ENCODE measurements at places on chromosomes 6 and 20.

DNA sequence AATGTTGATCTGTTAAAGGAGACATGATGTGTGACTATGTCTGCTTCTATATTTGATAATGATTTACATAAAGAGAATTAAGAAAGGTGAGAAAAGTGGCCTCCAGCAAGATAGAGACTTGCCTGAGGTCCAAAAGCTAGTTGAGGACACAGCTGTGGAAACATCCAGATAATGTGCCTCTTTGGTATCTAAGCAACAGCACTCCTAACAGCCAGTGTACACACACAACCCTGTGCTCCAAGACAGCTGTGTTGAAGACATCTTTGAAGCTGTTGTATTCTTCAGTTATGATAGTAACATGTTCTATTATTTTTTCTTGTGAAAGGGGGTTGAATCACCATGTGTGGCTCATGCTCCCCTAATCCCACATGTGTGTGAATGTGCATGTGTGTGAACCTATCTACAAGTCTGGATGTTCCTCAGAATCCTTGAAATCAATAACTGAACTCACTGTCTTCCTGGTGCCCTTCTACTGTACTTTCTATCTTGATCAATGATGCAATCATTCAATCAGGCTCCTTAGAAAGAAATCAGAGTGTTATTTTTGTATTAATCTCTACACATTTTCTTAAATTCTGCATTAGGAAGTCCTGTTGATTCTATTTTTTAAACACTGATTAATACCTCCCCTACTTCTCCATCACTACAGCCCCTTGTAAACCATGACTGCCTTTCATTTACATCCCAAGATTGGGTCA, 116.7 kb upstream of the SSTR4 start:
- no peak for DNase-seq

DNA sequence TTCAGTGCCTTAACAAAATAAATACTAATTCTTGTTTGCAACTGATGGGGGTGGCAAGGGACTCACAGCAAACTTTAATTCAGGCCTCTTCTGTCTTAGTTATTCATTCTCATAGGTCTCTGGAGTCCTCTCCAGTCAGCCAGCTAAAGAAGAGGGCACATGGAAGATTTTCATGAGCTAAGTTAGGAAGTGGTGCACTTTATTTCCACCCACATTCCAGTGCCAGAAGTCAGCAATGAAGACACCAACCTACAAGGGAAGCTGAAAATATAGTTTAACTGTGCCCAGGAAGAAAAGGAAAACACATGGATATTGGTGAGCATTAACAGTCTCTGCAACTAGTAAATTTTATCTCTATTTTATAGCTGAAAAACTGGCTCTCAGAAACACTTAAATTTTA, 16.7 kb upstream of the IRAK1BP1 start:
- no peak for DNase-seq

- DNase-seq = no peak
Measured at GRCh38 chr6:122008101-122008999, 391.1 kb upstream of the HSF2 start.

DNA sequence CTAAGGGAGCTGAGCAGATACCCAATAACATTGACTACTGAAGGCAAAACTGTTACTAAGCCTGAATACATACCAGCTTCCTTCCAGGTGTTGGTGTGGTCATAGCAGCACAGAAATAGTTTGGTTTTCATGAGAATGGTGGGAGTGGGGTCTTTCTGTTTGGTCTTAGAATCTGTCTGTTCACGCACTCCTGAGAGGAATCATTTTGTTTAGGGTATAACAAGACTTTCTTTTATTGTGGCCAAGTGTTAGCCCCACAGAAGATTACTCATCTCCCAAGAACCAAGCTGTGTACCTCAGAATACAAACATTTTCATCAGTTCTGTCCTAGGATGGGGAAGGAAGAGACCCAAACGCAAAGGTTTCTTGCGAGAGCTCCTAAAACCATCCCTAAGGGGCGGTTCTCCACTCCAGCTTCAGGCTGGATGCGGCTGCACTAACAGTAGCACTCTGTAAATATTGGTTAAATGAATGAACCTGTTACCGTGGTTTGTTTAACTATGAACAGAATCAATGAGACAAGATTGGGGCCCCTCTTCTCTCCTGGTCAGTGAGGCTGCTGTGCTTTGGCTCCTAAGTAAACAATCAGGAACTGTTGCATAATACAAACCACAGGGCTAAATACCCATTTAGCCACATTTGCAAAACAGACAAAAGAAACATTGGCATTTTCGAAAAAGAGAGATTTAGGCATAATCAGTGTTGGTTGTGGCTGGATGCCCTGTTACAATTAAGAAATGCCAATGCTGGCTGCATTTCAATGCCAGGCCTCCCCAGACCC, 44.9 kb downstream of the SNAP25 start:
- no peak for DNase-seq

- DNase-seq = no peak
Measured at GRCh38 chr6:7554533-7555275, 13.2 kb downstream of the DSP start.

DNA sequence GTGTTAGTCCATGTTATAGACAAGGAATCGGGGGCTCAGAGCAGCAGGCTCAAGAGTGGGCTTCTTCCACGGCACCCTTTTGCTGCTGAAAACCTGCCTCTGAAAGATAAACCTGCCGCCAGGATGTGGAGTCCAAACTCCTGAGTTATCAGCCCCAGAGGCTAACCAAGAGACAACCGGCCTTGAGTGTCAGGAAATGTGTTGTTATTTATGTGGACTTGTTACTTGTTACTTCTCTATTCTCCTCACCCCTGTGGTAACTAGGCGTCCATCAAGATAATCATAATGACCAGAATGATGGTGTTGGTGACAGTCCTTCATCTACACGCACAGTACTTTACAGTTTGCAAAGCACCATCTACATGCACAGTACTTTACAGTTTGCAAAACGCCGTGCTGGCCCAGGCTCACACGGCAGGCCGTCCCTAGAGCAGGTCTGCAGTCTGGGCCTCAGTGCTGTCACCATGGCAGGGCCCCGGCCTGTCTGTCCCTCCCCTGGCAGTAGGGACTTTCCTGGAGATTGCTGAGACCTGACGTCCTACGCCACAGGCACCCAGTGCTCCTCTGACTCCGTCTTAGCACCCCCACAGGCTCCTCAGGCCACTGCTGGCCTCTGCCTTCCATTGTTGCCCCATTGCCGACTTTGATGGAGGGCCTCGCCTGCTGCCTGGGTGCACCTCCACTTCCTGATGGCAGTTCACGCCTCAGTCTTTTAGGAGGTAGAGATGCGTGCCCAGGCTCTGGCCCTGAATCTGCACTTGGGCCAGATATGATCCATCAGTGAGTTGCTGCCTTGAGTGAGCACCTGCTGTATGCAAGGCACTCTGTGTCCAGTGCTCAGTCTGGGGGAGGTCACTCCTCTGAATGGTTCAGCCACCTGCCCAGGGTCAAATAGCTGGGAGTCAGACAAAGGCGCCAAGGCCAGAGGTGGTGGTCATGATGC, 9.1 kb upstream of the BPIFB4 start:
- DNase-seq = no peak

DNA sequence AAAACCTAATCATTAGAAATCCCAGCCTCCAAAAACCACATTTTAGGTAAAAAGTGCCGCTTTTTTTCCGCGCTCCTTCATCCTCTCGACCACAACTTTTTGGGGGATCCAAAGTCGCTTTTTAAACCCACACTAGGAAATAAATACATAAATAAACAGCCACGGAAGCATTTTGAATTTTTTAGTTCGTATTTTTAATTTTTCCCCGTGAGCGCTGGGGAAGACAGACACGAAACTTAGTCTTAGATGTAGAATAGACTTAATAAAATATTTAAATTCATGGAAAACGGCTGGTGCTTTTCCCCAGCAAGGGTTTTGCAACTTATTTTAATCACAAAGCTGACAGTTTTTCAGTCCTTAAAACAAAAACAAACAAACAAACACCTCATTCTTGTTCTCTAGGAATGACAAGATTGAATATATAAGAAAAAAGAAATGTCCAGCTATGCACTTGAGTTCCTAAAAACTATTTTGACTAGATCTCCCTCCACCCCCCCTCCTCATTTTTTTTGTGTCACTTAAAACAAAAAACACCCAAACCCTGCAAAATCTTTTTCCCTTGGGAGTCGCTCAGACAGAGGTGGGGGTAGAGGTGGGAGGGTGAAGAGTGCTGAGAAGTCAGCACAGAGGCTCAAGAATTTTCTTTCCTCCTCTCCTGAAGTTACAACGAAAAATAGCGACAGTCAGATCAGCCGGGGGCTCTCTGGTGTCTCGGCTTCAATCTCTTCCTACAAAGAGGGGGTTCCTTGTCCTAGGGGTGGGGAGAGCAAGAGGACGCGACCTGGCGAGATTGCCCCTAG, 43.4 kb upstream of the SUPT3H start:
- no peak for DNase-seq

- DNase-seq = no peak
Measured at GRCh38 chr6:7145885-7146828, 38.4 kb downstream of the RREB1 start.

- no peak for DNase-seq
Measured at GRCh38 chr6:82570083-82570482, 206.5 kb downstream of the TPBG start.

DNA sequence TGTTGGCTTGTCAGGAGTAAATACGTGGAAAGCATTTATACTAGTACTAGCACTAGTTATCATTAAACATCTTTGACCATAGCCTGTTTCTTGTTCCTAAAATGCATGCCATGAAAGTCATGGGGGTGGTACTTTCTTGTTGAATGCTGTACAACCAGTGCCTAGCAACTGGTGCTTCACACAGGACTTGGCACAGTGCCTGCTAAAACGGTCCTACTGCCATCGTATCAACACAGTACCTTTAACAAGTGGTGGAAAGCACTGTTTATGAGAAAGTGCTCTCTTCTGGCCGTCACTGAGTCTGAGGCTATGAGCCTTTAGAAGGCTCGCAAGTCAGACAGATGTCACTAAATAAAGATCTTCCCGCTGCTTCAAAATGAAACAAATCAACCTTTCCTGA, 21.6 kb downstream of the ZNFX1 start:
- DNase-seq = no peak

DNA sequence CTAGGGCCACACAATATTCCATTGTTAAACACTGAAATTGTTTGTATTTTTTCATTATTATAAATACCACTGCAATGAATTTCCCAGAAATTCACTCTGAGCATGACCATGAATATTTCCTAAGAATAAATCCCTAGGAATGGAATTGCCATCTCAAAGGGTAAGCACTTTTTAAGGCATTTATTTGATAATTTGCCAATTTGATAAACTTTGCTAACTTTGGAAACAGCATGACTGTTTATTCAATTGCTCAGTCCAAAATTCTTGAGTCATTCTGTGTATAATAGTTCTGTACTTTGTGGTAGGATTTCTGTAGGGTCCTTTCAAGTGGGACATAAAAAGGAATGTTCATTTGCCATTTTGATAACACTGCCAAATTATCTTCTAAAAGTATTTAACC, 44.2 kb upstream of the TOX2 start:
- no peak for DNase-seq

DNA sequence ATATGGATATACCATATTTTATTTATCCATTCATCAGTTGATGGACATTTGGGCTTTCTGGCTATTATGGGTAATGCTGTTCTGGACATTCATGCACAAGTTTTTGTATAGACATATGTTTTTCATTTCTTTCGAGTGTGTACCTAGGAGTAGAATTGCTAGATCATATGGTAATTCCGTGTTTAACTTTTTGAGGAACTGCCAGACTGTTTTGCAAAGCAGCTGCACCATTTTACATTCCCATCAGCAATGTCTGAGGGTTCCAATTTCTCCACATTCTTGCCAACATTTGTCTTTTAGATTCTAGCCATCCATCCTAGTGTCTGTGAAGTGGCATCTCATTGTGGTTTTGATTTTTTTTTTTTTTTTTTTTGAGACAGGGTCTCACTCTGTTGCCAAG, 20.8 kb downstream of the SRC start:
- DNase-seq = no peak

- DNase-seq = no peak
Measured at GRCh38 chr20:33120934-33121333, 41.5 kb downstream of the BPIFB4 start.

GRCh38 chr6:134560019-134560418, 242.1 kb upstream of the SGK1 start:
- DNase-seq = no peak

- DNase-seq = no peak
Measured at GRCh38 chr20:19838468-19838867, 80.4 kb downstream of the RIN2 start.

- DNase-seq = no peak
Measured at GRCh38 chr6:52415917-52416628, 4.1 kb upstream of the EFHC1 start.

GRCh38 chr6:121321282-121321681, 13.0 kb downstream of the TBC1D32 start:
- DNase-seq = no peak

DNA sequence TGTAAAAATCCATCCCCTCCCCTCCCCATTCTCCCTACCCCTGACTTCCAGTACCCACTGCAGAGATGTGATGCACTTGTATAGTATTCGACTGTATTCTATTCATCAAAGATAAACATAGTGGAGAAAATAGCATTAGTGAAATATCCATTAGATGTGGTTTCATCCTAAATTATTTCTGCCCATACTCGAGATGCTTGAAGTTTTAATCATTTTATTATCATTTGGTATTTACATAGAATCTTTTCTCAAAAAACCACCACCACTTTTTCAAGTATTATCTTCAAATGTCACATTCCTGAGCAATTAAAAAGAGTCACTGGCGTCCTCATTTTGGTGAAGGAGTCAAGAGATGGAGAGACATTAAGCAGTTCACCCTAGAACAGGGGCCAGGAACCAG, 181.9 kb downstream of the HAO1 start:
- DNase-seq = no peak

- DNase-seq = no peak
Measured at GRCh38 chr6:150719831-150720230, 120.1 kb downstream of the PLEKHG1 start.

- DNase-seq = no peak
Measured at GRCh38 chr6:132136981-132137380, 185.8 kb upstream of the CCN2 start.

- DNase-seq = no peak
Measured at GRCh38 chr6:169379495-169380070, 125.9 kb upstream of the THBS2 start.

GRCh38 chr6:65799389-65799788, 92.4 kb upstream of the EYS start:
- DNase-seq = no peak

- no peak for DNase-seq
Measured at GRCh38 chr20:24289737-24290481, 179.5 kb upstream of the SYNDIG1 start.

DNA sequence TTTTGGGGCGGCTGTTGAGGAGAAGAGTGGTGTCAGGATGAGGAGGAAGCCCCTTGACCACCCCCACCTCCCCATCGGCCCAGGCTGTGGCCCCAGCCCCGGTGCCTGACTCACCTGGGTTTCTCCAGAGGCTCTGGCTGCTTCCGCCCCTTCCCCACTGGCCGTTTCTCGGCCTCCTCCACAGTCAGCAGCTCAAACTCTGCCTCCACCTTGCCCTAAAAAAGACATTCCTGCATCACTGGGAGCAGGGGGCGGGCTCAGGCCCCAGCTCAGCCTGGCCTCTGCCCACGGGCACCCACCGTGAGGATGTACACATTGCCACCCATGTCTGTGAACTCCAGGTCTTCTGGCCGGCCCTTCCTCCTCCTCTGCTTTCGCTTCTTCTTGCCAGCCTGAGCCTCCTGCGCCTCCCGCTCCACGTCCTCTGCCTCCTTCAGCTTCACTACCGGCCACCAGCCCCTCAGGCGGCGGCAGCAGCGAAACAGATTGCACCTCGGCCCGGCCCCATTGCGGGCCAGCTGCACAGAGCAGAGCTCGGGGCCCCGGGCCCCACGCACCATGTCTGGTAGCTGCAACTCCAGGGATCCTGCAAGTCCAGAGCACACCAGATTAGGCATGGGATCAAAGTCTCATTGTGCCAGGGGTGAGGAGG, 17.3 kb downstream of the ERGIC3 start:
- DNase-seq = no peak

Data from breast epithelium (tissue), 4 donors.